CD4-positive, CD25-positive, alpha-beta regulatory T cell (primary cell): ENCODE measurements at places on chromosomes 5 and 9. TPM values are rescaled to one million over a fixed set of nuclear protein-coding genes. Genes with fewer than 3 reads are reported as not detected.

DNA sequence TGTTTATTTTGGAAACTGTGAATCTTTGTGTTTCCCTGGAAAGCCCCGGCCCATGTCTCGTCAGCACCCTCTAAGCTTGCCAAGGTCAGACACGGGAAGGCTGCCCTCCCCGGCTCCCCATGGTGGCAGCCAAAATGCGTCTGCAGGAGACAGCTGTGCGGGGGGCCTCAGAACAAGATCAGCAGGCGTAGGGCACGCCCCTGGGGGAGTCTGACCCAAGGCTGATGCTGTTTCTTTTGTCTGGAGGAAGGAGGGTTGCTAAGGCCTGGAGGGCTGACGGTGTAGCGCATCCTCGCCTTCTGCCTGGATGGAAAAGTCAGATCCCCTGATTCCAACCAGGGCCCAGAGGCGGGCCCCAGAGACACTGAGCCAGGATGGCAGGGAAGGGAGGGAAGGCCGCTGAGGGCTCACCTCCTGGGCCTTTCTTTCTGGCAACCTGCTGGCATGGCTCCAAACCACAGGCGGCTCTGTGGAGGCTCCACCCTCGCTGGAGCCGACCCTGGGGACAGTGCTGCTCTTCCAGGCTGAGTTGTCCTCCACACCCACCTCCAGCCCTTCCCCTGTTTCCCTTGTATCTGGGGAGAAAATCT lies 57.2 kb downstream of the OLFM1 start:
- no peak for DNase-seq
- no peak overlapping the region for H3K4me3 ChIP-seq
- no peaks in the 10 kb centered on the region for H3K27me3 ChIP-seq
- H3K36me3 ChIP-seq: no peaks in the 10 kb centered on the region
- no peaks in the 10 kb centered on the region for H3K4me1 ChIP-seq

DNA sequence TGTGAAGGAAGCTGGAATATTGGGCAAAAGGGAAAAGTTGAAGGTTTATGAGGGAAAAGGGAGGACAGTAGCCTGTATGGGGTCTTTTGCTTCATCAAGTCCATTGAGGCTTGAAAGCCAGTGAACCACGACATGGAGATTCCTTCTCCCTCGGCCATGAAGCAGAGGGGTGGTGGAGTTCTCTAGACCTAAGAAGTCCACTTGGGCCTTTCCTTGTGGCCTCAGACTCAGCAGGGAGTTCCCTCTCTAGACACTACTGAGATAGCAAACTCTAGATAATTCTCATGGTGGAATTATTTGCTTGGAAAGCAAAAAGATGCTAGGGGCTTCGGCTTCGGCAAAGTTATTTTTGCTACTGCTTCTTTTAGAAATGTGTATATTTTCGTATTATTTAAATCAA lies 78.5 kb downstream of the FOXD1 start:
- H3K4me1 ChIP-seq: no peaks in the 10 kb centered on the region
- no peak overlapping the region for H3K4me3 ChIP-seq
- H3K36me3 ChIP-seq: no peaks in the 10 kb centered on the region
- DNase-seq: no peak
- no peak overlapping the region for H3K27ac ChIP-seq

- no peak overlapping the region for H3K4me3 ChIP-seq
- no peaks in the 10 kb centered on the region for H3K27me3 ChIP-seq
These were observed 117.1 kb upstream of the WWC1 start for GRCh38 chr5:168174376-168174775.

DNA sequence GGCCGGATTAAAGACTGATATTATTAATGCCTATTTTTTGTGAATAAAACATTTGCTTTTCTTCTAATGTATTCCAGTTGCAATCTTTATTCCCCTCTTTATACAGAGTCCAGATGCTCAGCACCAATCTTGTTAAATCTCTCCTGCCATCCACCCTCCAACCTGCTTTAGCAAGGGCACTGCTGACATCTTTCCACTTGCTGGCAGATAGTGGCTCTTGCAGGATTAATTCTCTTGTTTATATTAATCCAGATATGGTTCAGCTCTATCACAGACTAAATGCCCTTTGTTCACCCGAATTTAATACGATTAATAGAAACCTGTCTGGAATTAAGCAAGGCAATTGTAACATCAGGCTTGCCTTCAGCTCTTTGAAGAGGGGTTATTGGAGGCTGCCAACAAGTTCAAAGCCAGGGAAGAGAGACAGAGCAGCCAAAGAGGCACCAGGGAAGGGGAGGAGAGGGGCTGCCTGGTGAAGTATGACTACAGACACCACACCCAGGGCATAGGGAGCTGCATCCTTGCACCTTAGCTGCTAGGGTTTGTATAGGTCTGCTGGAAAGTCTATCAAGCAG lies 236.2 kb downstream of the SAXO1 start:
- H3K27ac ChIP-seq: no peak overlapping the region
- H3K4me1 ChIP-seq: no peaks in the 10 kb centered on the region
- H3K4me3 ChIP-seq: no peak overlapping the region
- H3K27me3 ChIP-seq: no peaks in the 10 kb centered on the region
- DNase-seq: no peak

DNA sequence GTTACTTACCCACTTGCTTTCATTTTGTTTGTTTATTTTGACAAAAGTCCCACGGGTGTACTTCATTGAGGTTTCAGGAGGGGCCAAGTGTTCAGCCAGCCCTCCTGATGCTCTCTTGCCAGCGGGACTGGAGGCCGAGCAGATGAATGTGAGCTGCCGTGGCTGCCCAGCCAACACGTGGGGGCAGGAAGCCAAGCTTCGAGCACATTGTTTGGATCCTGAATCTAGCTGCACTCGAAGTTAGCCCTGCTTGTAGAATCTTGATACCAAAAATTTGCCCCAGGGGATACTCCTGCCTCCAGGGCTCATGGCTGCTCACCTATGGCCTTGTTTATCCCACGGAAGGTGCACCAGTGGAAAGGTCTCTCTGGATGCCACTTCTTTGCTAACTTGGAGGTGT lies 49.3 kb downstream of the RASGEF1C start:
- no peak overlapping the region for H3K4me3 ChIP-seq
- DNase-seq: no peak
- no peaks in the 10 kb centered on the region for H3K4me1 ChIP-seq
- no peaks in the 10 kb centered on the region for H3K36me3 ChIP-seq
- no peaks in the 10 kb centered on the region for H3K27me3 ChIP-seq

The SLC1A3 gene
- not detected for total RNA-seq

GRCh38 chr9:119477197-119477596 lies 108.0 kb upstream of the BRINP1 start:
- H3K27ac ChIP-seq: no peak overlapping the region
- DNase-seq: no peak
- no peaks in the 10 kb centered on the region for H3K4me1 ChIP-seq
- H3K27me3 ChIP-seq: no peaks in the 10 kb centered on the region
- H3K36me3 ChIP-seq: no peaks in the 10 kb centered on the region
- no peak overlapping the region for H3K4me3 ChIP-seq

DNA sequence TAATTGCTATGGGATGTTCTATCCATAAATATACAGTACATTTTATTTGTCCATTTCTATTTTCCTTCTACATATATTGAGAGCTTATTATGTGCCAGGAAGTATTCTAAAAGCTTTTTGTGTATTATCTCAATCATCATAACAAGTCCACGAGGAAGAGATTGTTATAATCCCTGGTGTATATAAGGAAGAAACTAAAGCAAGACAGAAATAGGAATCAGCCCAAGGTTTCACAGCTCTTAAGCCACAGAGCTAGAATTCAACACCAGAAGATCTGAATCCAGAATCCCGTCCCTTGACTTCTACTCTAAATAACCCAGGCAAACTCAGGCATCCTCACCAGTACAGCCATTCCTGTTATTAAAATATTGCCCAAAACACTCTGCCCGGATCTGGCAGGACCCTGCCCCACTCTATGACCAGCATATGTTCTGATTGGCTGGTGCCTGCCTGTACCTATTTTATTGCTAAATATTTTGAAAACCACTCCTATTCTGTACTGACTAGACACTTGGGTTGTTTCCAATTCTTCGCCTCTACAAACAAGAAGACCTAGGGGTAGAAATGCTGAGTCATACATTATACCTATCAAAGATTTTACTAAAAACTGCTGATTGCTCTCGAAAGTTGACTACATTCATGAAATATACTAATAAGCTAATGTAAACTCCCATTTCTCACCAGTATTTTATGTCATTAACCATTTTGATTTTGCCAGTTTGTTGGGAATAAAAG lies 297.4 kb downstream of the ENC1 start:
- no peak overlapping the region for H3K4me3 ChIP-seq
- DNase-seq: no peak
- no peaks in the 10 kb centered on the region for H3K4me1 ChIP-seq
- H3K27ac ChIP-seq: no peak overlapping the region
- H3K27me3 ChIP-seq: no peaks in the 10 kb centered on the region

- H3K4me1 ChIP-seq: no peaks in the 10 kb centered on the region
- DNase-seq: no peak
- H3K36me3 ChIP-seq: no peaks in the 10 kb centered on the region
- no peak overlapping the region for H3K27ac ChIP-seq
- no peaks in the 10 kb centered on the region for H3K27me3 ChIP-seq
- no peak overlapping the region for H3K4me3 ChIP-seq
These were observed 355.5 kb downstream of the TLR4 start for GRCh38 chr9:118059484-118060278.

DNA sequence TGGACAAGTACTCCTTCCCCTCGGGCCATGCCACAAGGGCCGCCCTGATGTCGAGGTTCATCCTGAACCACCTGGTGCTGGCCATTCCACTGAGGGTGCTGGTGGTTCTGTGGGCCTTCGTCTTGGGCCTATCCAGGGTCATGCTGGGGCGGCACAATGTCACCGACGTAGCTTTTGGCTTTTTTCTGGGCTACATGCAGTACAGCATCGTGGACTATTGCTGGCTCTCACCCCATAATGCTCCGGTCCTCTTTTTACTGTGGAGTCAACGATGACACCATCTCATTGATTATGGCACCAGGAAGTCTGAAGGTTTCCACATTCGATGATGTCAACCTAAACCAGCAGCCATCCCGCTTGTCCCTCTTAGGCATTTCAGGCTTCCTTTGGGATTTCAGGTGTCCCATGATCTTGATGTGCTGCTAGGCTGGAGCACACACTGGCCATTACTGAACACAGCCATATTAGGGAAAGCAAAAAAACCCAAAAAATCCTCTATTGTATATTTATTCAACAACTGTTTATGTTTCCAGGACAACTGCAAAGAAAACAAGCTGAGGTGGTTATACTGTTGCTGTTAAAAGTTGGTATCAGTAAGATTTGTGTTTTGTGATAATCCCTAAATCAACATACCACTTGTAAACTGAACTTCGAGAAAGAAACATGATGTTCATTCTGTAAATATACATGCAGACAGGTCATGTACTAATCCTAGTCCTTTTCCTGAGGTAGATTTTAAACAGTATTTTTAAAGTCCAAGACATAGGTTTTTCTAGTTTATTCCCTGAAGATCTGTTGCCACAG lies 1.1 kb downstream of the PLPP6 start:
- peak overlapping the region; percentile 72 for H3K27ac ChIP-seq
- peaks cover 3% of the 10 kb centered on the region for H3K27me3 ChIP-seq

The CDX1 gene
- total RNA-seq: not detected

DNA sequence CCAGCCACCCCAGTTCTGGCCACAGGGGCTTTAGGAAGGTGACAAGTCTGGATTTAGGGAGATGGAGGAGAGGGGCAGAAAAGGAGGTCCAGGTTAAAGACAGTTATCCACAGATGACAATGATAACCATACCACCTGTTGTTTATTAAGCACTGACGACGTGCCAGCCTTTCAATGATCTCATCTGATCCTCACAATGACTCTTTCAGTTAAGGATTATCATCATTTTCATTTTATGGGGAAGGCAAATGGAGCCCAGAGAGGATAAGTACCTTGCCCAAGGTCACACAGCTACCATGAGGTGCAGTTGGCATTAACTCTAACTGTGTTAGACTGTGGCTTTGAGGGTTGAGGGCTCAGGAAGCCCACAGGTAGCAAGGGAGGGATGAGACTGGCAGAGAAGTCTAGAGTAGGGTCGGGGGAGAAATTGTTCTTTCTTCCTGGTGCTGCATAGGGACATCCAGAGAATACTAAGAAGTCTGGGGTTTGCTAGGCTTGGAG lies 21.5 kb upstream of the JADE2 start:
- no peaks in the 10 kb centered on the region for H3K36me3 ChIP-seq
- no peaks in the 10 kb centered on the region for H3K27me3 ChIP-seq
- peaks cover 13% of the 10 kb centered on the region for H3K4me1 ChIP-seq
- H3K4me3 ChIP-seq: no peak overlapping the region

- H3K4me1 ChIP-seq: no peaks in the 10 kb centered on the region
- no peaks in the 10 kb centered on the region for H3K27me3 ChIP-seq
- no peak overlapping the region for H3K4me3 ChIP-seq
- no peak for DNase-seq
- no peaks in the 10 kb centered on the region for H3K36me3 ChIP-seq
These were observed 306.2 kb upstream of the NREP start for GRCh38 chr5:112063191-112063590.

The LIX1 gene
- not detected for total RNA-seq

GRCh38 chr9:77939149-77939668 lies 92.4 kb downstream of the GNAQ start:
- H3K4me3 ChIP-seq: no peak overlapping the region
- peaks cover 4% of the 10 kb centered on the region for H3K4me1 ChIP-seq
- H3K27me3 ChIP-seq: no peaks in the 10 kb centered on the region
- peaks cover 6% of the 10 kb centered on the region for H3K36me3 ChIP-seq
- DNase-seq: no peak

DNA sequence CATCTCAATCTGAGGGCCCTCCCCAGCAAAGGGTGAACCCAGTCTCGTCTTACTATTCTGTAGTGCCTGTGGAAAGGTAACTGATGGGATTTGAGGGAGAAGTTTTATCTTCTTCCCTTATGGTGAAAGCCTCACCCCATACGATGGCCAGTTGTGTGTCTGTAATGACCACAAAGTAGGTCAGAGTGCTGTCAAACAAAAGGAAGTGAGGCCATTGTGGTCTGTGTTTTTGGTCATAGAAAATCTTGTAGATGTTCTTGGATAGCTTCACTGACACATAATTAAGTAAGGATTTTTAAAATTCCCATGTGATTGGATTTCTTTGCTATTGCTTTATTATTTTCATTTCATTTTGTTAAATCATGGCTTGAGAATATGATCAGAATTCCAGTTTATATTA lies 505.1 kb upstream of the KLF4 start:
- no peak overlapping the region for H3K27ac ChIP-seq
- no peaks in the 10 kb centered on the region for H3K36me3 ChIP-seq
- no peak for DNase-seq
- H3K4me1 ChIP-seq: no peaks in the 10 kb centered on the region
- no peak overlapping the region for H3K4me3 ChIP-seq

The LHX3 gene
- total RNA-seq: not detected

DNA sequence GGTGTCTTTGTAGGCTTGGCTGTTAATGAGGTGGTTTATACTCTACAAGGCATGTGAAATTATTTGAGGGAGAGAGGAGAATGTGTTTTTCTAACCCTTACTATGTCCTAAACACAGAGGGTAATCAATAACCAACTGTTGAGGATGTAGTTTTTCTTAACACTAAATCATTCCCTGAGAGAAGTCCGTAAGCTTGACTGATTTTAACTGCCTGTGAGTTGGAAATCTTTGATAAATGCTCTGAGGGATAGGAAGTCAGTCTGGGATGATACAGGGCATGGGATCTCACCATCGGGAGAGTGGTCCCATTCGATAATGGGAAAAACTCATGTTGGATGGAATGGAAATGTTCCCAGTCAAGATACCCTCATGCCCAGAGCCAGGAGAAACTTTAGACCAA lies 249.6 kb downstream of the PDZD2 start:
- H3K27ac ChIP-seq: no peak overlapping the region
- DNase-seq: no peak
- no peaks in the 10 kb centered on the region for H3K36me3 ChIP-seq
- H3K4me1 ChIP-seq: no peaks in the 10 kb centered on the region
- no peaks in the 10 kb centered on the region for H3K27me3 ChIP-seq
- H3K4me3 ChIP-seq: no peak overlapping the region
